Forelimb muscle (tissue), 1 donor: ENCODE measurements at places on chromosomes 11 and 22. TPM values are rescaled to one million over a fixed set of nuclear protein-coding genes. Genes with fewer than 3 reads are reported as not detected.

- DNase-seq: no peak
Observed at GRCh38 chr11:57440744-57441414, 14.0 kb upstream of the SLC43A3 start.

DNA sequence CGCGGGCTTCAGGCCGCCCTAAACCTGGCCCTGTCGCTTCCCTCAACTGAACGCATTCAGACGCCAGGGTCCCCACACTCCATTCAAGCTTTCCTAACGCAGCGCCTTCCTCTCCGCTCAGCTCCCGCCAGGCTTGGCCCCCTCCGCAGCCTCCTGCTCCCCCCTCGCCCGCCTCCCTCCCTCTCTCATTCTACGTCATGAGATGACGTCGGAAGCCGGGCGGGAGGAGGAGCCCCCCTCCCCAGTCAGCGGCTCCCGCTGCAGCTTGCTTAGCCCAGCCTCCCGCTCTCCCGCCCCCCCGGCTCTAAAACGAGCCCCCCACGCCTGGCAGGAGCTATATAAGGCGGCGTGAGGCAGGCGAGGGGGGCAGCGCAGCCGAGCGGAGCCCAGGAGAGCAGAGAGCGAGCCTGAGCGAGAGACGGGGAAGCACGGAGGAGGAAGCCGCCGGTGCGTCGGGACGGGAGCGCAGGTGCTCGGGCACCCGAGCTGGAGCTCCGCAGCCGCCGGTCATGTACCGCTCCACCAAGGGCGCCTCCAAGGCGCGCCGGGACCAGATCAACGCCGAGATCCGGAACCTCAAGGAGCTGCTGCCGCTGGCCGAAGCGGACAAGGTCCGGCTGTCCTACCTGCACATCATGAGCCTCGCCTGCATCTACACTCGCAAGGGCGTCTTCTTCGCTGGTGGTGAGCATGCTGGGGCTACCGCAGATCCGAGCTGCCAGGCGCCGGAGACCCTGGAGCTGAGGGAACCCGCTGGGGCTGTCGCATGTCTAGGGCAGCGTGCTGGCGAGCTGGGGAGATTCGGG, at the start of gene NPAS4:
Gene NPAS4, plus strand, starts transcription at position 365 of the 806 bp plus-strand sequence. Its CDS starts 145 bp downstream, at position 510.
- DNase-seq: no peak

DNA sequence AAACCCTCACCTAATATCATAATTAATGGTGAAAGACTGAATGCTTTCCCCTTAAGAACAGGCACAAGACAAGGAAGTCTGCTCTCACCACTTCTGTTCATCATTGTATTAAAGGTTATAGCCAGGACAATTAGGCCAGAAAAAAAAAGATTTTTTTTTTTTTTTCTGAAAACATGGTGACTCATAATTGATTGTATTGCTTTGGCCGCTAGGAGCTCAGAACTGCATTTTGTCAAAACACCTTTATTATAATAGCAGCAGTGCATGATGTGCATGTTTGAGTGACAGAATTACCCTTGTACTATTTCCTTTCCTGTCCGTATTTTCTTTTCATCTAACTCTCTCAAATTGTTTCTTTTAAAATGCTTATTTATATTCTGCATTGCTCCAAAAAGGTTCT, 98.1 kb downstream of the RNF169 start:
- no peak for DNase-seq

- no peak for DNase-seq
Observed at GRCh38 chr11:108934289-108934688, 269.4 kb downstream of the DDX10 start.

- DNase-seq: no peak
Observed at GRCh38 chr11:64285885-64286800, 495 bp downstream of the GPR137 start.

- DNase-seq: no peak
Observed at GRCh38 chr11:71164186-71164585, 88.2 kb downstream of the SHANK2 start.

GRCh38 chr11:22263613-22264012, 70.7 kb downstream of the ANO5 start:
- DNase-seq: no peak

The TTLL12 gene
- polyA plus RNA-seq: 15.3 TPM

The UBE2L6 gene
- 24.6 TPM for polyA plus RNA-seq

- peak; percentile 26 for DNase-seq
Observed at GRCh38 chr11:41435531-41435930, 23.9 kb downstream of the LRRC4C start.

The NXPE2 gene
- polyA plus RNA-seq: 0.16 TPM

GRCh38 chr22:30426388-30427353, 1.1 kb downstream of the MTFP1 start:
- DNase-seq: no peak
